ENCODE measurements at places on chromosomes 4 and X. TPM values are rescaled to one million over a fixed set of nuclear protein-coding genes. Genes with fewer than 3 reads are reported as not detected.

DNA sequence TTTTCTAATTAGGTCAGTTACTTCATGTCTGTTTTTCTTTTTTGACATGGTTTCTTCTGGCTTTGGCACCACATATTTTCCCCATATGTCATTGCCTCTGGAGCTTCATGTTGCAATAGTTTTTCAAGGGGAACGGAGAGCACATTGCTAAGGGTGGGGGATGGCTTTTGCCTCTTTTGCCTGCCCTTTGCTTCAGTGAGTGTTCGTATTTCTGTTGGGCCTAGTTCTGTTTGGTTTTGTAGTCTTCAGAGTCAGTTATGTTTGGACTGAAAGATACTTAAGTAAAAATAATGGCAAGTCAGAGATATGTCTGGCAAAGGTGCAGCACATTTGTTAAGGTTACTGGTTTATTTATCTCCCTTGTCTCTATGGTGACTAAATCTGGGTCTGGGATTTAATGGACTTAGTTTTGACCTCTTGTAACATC lies 29.1 kb downstream of the FHL1 start:
- DNase-seq: peak; percentile 86

The KCTD8 gene
- not detected for total RNA-seq

The AREG gene
- 95.8 TPM for total RNA-seq

The COQ2 gene
- total RNA-seq: 25.5 TPM

GRCh38 chr4:3311095-3311372 lies 18.2 kb downstream of the RGS12 start:
- DNase-seq: no peak

- no peak for DNase-seq
Measured at GRCh38 chr4:12679217-12679616, 804.9 kb downstream of the RAB28 start.
